ENCODE measurements at places on chromosomes 6 and 20. TPM values are rescaled to one million over a fixed set of nuclear protein-coding genes. Genes with fewer than 3 reads are reported as not detected.
A peak's percentile ranks its signal among the peaks of the same experiment; 100 is the strongest.

DNA sequence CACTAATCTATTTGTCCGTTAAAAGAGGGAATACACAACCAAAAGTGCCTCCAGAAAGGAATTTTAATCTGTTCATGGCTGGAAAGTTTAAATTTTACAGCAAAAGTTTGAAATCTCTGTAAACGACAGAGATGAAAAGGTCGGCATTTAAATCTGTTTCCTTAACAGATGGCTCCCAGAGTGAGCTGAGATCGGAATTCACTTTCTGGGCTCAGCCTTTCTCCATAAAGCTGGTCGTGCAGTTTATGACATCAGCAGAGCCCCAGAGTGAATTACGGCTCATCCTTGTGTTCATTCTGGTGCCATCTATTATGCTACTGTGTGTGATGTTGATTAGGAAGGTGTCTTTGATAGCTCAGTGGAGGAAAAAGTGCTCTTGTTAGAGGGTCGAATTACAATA lies 117.6 kb upstream of the ZFP64 start:
- DNase-seq: no peak

DNA sequence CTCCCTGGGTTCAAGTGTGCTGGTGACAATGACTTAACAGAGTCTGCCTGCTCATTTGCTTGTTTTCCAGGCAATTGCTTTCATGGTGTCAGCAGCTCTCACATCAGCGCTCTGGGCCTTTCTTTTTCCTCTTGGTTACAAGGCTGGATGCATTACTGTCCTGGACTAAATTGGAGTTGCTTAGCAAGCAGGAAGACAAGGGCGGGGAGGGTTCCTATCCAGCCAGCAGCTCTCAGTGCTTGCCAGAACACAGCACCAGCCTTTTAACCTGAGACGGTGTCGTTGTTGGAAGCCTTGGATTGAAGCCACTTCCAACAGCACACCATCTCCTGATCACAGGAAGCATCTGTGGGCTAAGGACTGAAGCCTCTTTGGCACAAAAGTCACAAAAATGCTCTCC lies 606.9 kb downstream of the CDH26 start:
- no peak for DNase-seq

DNA sequence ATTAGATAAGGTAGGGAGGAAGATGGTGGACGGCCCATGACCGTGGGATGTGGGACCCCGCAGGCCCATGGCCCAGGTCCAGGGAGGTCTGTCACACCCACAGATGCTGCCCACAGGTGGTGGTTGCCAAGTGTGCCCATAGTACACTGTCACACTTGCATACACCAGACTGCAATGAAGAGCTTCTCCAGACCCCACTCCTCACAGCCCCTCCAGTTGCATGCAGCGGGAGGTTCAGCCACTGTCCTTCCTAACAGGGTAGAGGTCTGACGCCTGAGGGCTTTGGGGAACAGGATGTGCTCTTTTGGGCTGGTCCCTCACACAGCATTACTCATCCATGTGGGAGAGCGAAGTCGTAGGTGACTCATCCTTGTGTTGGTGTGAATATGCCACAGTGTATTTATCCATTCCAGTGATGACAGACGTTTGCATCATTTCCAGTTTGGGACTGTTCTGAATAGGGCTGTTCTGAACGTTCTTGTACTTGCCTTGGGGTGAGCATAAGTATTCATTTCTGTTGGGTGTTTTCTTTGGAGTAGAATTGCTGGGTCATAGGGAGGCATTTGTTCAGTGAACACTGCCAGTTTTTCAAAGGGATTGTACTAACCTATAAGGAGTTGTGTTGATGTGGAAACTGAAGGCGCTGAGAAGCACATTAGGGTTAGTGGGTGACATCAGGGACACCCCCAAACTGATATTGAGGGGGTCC lies 10.1 kb upstream of the PYGB start:
- DNase-seq: peak; percentile 68

- DNase-seq: no peak
Observed at GRCh38 chr6:167161851-167162467, 4.2 kb upstream of the GPR31 start.

GLP1R gene
- not detected for total RNA-seq

FAM229B gene
- 22.5 TPM for total RNA-seq

PCK1 gene
- 0.31 TPM for total RNA-seq

RBM24 gene
- total RNA-seq: 31.2 TPM

DNA sequence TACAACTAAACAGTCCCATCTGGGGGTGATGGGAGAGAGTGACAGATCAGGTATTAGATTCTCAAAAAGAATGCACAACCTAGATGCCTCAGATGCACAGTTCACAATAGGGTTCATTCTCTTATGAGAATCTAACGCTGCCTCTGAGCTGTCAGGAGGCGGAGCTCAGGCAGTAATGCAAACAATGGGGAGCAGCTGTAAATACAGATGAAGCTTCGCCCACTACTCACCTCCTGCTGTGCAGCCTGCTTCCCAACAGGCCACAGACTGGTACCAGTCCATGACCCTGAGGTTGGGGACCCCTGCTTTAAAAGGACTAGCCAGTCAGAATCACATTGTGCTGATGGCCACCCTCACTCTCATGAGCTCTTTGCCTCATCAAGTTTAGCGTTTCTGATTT lies 247.0 kb upstream of the KCNQ5 start:
- no peak for DNase-seq

- no peak for DNase-seq
Observed at GRCh38 chr6:154123155-154123956, 84.3 kb downstream of the OPRM1 start.

EEF1A2 gene
- total RNA-seq: 214 TPM

DNA sequence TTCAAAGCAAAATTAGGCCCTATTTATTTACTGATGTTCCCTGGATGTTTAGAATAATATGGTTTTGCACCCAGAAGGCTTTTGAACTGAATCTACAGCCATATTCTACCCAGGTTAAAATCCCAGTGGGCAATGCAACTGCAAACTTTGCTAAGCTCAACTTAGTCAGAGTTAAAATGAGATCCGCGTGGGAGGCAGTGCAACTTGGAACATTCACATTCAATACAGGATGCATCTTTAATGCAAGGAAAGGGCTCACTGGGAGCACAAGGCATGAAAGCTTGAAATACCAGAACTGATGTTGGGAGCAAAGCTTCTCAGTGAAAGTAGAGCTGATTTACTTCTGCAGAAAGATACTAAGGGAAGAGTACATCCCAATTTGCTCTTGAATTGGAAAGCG lies 281.2 kb upstream of the DEFB112 start:
- no peak for DNase-seq

- peak; percentile 30 for DNase-seq
Observed at GRCh38 chr6:30615219-30615957, 1.7 kb downstream of the PPP1R10 start.

DNA sequence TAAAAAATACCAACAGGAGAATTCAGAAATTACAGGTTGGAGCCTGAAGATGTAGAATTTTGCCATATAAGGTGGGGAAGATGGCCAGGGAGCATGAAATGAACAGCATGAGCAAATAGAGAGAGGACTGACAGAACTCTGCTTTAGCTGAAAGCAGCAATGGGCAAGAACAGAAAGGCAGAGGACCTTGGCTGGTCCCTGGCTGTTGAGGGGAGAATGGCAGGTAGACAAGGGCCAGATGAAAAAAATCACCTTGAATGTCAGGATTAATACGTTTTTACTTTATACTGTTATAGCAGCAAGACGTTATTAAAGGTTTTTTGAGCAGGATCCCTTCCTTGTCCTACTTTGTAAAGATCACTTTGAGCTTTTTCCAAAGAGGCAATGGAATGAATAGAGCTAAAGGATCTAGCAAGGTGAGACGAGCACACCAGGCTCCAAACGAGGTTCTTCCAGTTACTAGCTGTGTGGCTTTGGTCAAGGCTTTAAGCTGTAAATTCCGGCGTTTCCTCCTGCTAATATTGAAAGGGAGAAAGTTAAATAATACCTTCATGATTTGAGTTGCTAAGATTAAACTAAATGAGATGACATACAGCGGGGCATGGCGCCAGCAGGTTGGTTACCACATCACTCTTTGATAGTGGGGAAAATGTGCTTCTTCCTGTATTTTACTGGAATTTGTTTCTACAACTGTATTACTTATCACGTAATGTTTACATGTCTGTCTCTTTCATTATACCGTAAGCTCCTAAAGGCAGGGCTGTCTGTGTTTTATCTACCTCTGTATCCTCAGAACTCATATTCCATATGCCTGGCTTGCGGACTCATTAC lies 776 bp downstream of the PPIL1 start:
- no peak for DNase-seq
